ENCODE measurements at places on chromosomes 16 and 17.

GRCh38 chr17:32755045-32755805 lies 121.7 kb downstream of the MYO1D start:
- DNase-seq, result peak; percentile 80

DNA sequence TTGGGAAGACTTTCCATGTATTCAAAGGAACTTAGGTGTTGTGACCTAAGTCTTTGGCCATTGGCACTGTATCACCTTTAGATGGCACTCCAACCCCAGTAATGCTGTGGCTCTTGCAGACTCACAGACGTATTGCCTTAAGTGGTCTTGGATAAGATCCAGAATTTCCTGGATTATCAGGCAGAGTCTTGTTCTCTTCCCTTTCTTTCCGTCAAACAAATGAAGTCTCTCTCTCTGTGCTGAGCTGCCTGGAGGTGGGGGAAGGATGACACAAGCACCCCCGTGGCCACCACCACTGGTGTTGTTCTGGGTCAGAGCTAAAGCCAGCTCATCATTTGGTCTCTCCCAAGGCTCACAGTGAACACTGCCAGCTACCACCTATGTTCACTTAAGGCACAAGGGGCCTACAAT lies 789.9 kb upstream of the KIF2B start:
- no peak for DNase-seq

DNA sequence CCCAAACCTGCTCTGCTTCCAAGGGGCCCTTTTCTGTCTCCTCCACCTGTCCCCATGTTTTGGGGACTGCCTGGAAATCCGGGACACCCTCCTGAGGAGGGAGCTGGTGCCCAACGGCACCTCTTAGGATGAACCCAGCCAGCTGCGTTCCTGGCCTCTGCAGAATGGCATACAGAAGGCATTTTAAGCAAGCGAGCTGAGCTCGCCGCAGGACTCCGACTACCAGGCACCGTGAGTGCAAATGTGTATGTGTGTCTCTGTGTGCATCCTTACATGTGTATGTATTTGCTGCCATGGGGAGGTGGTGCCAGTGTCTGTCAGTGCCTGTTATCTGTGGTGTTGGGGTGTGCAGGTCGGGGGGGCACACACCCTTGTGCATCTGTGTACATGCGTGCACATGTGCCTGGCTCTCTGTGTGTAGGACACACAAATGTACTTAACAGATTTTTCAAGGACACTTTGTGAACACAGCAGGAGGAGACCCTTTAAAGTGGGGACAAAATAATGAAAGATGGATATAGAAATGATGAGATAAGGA lies 39.3 kb downstream of the ABAT start:
- no peak for DNase-seq

- no peak for DNase-seq
These were observed 37.4 kb downstream of the SRL start for GRCh38 chr16:4204521-4204920.

- DNase-seq, result no peak
These were observed 612.1 kb downstream of the MAF start for GRCh38 chr16:78988361-78988969.

DNA sequence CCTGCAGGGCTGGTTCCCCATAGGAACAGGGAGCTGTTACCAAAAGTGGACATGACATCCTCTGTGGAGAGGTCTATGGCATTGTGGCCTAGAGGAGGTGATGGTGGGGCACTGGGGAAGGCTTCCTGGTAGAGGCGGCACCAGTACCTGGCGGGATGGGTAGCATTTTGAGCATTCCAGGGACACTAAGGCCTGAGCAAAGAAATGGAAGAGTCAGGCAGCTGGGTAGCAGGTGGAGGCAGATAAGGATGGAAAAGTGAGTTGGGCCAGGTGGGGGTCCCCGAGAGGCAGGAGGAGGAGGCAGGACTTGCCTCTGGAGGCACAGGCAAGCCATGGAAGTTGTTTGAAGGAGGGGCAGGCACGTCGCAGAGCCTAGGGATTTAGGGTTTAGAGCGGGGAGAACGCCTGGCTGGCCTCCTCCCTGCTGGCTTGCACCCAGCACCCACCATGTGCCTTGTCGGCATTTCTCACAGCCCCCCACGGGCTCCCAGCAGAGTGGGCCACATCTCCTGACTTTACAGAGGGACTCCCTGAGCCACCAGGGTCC lies 5.1 kb upstream of the ADCY7 start:
- no peak for DNase-seq

- DNase-seq, result peak; percentile 93
These were observed 13.5 kb downstream of the CEP295NL start for GRCh38 chr17:78889531-78889930.

- DNase-seq, result no peak
These were observed 23.6 kb downstream of the BAHCC1 start for GRCh38 chr17:81418710-81419318.

DNA sequence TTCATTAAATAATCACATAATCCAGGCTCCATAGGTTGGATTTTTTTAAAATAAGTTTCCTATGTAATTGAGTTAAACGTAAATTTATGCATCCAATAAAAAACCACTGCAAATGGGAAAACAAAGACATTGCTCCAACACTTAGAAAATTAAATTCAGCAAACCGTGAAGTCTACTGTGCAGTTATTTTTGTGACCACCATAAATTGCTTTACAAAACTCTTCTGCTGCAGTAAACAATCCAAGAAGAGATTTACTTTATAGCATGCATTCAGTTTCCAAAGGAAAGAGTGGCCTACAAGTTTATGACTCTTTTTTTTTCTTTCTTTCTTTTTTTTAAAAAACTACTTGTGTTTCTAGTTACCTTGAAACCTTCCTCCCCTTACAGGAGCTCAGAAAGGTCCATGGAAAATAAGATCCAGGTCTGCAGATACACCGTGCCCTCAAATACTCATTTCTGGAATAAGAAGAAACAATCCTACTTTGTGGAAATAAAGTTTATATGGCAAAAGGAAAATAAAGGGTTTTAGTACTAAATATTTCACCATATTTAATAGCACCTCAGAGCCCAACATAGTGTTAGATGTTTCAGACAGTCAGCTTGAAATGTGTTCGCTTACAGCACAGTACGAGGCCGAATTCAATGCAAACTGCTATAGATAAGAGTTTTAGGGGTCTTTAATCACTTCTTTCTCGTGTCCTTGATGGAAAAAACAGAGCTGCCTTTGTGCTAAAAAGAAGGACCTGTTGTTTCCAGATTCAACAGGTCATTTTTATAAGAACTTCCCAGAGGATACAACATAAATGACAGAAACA lies 3.2 kb downstream of the HS3ST3A1 start:
- DNase-seq, result no peak

DNA sequence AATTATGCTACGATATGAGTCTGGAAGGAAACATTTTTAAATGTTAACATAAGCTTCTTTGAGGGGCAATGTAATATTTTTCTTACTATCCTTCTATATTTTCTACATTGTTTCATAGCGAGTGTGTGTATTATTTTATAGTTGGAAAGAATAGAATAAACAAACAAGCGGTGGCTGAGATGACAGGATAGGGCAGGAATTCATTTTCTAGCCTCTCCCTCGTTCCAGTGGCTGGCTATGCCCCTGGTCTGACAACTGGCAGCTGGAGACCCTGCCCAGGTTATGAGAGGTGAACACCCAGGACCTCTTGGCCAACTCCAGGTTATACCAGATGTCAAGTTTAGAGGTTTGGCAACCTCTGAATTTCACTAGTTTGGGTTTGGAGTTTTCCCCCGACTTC lies 14.5 kb upstream of the TNRC6C start:
- no peak for DNase-seq

DNA sequence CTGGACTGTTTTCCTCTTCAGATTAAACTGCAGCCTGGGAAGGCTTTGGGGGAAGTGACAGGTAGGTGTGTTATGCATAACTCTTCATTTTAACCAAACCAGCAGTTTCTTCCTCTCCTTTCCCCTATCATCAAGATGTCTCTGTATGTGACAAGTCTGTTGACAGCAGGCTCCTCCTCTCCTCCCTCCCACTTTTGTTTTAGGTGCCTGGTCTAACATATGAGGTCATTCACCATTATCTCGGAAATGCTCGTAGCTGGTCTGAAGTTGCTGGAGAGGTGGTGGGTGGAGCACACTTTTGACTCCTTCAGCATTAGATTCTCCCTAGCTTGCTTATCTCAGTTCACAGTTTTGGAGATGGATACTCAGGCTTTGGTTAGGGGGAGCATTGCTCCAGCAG lies 571.0 kb upstream of the EEF2KMT start:
- DNase-seq, result no peak

- DNase-seq, result no peak
These were observed 330.1 kb downstream of the MAP2K6 start for GRCh38 chr17:69744512-69745070.

- no peak for DNase-seq
These were observed 303.6 kb downstream of the UTP18 start for GRCh38 chr17:51563961-51564360.

DNA sequence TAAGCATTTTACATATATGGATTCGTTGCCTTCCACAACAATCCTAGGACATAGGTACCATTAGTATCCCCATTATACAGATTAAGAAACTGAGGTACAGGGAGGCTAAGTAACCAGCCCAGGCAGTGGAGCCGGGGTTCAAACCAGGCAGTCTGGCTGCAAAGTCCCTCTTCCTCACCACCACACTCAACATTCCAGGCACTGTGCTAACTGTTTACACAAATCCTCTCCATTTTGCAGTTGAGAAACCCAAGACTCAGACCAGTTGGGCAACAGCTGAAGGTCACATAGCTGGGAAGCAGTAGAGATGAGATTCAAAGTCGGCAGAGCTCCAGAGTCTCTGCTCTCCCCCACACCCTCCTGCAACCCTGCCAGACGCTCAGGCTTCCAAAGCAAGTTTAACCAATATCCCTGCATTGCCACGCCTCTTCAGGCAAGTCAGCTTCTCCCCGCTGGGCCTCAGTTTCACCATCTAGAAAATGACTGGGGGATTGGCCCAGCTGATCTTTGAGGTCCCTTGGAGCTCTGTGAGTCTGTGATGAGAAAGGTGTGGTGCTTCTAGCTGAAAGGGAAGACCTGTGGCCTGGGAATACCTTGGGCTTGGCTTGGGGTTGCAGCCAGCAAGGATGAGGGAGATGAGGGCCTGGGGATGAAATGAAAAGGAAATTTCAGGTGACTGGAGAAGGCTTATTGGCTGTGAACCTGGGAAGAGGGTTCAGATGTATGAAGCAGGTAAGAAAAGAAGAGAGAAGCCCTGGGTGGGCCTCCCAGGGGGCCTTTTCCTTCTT lies 14.0 kb downstream of the CCR7 start:
- no peak for DNase-seq

- DNase-seq, result no peak
These were observed 4.5 kb downstream of the CBX8 start for GRCh38 chr17:79792341-79792871.

- no peak for DNase-seq
These were observed at the start of gene CYB561 for GRCh38 chr17:63445954-63446752. CYB561 (minus strand) TSS chr17:63446306; CDS start chr17:63437547, 8,759 bp downstream.

DNA sequence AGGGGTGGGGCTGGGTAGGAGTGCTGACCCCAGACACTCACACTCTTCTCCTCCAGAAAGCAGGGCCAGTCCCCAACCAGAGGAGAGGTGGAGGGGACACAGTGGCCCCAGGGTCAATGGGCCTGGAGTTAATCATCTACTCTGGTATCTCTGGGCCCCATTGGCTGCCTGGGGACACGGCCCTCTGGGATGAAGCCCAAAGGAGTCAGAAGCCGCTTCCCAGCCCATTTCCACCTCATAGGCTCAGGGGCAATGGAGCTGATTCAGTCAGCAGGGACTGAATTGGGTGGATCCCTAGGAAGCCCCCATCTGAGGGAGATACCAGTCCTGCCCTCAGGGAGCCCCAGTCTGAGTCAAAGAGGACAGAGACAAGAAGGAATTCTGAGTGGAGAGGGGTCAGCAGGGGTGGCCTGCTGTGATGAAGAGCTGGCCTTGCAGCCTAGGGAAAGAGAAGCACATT lies 2.9 kb upstream of the NAGS start:
- no peak for DNase-seq

DNA sequence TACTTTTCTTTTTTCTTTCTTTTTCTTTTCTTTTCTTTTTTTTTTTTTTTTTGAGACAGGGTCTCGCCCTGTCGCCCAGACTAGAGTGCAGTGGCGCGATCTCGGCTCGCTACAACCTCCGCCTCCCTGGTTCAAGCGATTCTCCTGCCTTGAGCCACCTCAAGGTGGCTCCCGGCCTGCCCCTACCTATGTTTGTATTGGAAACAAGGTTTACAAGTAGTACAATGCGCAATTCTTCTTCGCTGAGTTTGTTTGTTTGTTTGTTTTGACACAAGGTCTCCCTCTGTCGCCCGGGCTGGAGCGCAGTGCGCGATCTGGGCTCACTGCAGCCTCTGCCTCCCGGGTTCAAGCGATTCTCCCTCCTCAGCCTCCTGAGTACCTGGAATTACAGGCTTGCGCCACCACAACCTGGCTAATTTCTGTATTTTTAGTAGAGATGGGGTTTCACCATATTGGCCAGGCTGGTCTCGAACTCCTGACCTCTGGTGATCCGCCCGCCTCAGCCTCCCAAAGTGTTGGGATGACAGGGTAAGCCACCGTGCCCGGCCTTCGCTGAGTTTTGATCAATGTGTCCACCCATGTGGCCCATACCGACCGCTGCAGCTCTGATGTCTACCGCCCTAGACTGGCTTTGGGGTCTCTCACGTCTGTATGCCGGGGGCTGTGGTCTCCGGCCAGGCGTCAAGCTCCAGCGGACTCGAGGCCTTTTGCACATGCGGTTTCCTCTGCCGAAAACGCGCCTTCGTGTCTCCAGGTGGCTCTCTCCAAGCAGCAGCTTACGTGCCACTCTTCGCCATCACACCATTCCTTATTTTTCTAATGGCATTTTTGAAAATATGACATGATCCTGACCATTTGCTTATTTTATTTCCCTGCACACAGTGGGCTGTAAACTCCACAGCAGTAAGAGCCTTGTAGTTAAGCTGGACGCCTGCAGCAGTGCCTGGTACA lies 1.1 kb upstream of the YBX2 start:
- no peak for DNase-seq

GRCh38 chr16:67084345-67085028 lies 25.3 kb upstream of the PHAF1 start:
- DNase-seq, result no peak
